ENCODE measurements at places on chromosomes 7 and 10.

GRCh38 chr10:90407131-90407530 is 450.7 kb downstream of the HTR7 start:
- no peak overlapping the region for H3K4me3 ChIP-seq
- H3K27me3 ChIP-seq = no peaks in the 10 kb centered on the region
- H3K36me3 ChIP-seq = no peaks in the 10 kb centered on the region

- H3K4me3 ChIP-seq = no peak overlapping the region
- H3K27ac ChIP-seq = no peak overlapping the region
- H3K36me3 ChIP-seq = no peaks in the 10 kb centered on the region
- DNase-seq = no peak
Measured at GRCh38 chr10:130740166-130740565, 571.4 kb downstream of the TCERG1L start.

- H3K27me3 ChIP-seq = no peaks in the 10 kb centered on the region
- no peak overlapping the region for H3K27ac ChIP-seq
- H3K4me3 ChIP-seq = no peak overlapping the region
- DNase-seq = no peak
- H3K36me3 ChIP-seq = no peaks in the 10 kb centered on the region
Measured at GRCh38 chr7:143171697-143172096, 11.5 kb upstream of the TAS2R39 start.

DNA sequence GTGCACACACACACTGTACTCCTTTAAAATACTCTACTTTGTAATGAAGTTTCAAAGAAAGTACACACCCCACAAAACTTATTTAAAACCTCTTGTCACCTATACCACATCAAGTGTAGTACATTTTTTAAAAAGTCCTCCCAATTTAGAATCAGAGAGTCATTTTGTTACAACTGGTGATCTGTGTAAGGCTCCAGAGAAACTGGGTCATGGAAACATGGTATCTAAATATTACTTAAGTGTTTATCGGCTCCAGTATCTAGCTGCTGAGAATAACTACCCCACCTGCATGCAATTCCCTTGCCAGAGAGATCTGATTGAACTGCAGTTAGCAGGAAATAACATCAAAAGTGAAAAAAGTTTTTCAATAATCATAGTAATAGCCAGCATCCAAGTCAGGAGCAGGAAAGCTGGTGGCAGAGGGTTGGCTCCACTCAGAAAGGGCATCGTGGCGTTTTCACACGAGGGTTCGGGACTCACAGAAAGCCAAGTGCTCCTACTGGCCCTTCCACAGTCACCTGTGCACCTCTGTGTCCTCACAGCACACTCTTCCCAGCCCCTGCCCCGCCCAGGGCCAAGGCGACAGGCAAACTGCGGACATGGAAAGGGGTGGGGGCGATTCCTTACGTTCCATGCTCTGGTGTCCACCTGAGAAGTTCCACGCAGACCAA is 6.5 kb downstream of the RGS10 start:
- H3K27ac ChIP-seq = peak overlapping the region; percentile 13
- H3K27me3 ChIP-seq = no peaks in the 10 kb centered on the region
- H3K4me1 ChIP-seq = peaks cover 79% of the 10 kb centered on the region

DNA sequence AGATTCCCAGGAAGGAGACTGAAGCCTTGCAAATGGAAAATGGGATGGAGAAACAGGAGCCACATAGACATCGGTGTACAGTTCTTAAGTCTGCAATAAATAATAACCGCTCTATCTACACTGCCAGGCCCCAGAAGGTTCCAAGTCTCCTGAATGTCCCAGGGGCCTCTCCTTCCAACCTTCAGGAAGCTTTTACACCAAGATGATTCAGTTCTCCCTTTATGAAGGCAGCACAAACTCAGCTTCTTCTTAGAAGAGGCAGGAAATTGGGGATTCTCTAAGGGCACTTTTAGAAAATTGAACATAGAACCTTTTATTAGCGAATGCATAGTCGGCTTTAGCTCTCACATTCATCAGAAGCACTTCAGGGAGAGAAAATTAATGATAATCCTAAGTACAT is 130.8 kb upstream of the LYZL1 start:
- no peak for DNase-seq
- H3K27ac ChIP-seq = no peak overlapping the region
- H3K4me1 ChIP-seq = no peaks in the 10 kb centered on the region
- H3K27me3 ChIP-seq = no peaks in the 10 kb centered on the region
- H3K36me3 ChIP-seq = no peaks in the 10 kb centered on the region
- H3K4me3 ChIP-seq = no peak overlapping the region

DNA sequence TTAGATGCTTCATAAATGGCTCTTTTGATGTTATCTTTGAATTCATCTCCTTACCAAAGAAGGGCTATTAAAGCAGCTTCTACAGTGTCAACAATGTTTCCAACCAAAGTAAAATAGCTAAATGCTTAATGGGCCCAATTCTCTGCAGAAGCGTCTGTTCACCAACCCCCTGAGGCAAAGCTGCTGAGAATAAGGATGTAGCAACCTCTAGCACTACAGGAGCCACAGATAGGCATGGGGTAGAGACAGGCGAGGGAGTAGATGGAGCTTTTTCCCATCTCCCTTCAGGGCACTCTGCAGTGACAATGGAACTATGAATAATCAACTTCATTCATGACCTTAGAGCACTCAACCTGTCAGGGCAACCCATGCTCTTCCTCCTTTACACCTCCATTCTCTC is 134.1 kb downstream of the FZD1 start:
- DNase-seq = no peak
- no peak overlapping the region for H3K27ac ChIP-seq
- no peaks in the 10 kb centered on the region for H3K36me3 ChIP-seq
- no peaks in the 10 kb centered on the region for H3K27me3 ChIP-seq

- no peak for DNase-seq
- peaks cover 6% of the 10 kb centered on the region for H3K4me1 ChIP-seq
- no peaks in the 10 kb centered on the region for H3K27me3 ChIP-seq
Measured at GRCh38 chr10:132270256-132270655, 37.5 kb downstream of the STK32C start.

- H3K27me3 ChIP-seq = no peaks in the 10 kb centered on the region
- H3K4me1 ChIP-seq = no peaks in the 10 kb centered on the region
- H3K4me3 ChIP-seq = no peak overlapping the region
- H3K36me3 ChIP-seq = no peaks in the 10 kb centered on the region
Measured at GRCh38 chr7:67438198-67438882, 441.7 kb downstream of the TYW1 start.

DNA sequence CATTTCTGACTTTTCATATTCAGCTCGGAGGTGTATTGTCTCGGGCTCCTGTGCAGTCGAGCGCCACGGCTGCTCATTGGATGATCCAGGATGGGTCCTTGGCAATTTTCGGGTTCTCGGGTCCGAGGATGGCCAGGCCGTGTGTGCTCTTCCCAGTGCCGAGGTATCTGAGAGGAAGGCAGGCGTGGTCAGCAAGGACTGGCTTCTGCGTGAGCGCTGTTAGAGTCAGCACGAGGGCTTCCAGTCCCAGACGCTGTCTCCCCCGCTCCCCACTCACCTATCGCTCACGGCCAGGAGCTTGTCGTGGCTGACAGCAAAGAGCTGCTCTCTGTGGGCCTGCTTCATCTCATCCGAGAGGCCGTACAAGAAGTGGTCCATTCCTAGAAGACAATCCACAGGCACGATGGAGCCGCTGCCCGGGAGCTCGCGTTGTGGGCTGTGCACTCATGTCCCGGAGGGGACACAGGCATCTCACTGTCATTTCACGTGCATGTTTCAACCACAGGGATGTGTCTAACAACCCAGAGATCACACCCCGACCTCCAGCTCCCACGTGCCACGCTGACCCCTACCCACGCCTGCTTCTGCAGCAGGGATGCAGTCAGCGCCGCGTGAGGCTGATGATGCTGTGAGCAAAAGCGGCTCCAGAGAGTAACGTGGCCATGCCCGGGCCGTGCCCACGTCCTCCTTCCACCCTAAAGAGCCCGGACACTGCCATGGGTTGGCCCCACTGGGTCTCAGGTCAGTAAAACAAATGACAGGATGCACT is 34.4 kb downstream of the PITRM1 start:
- DNase-seq = no peak
- no peak overlapping the region for H3K4me3 ChIP-seq
- peaks cover 87% of the 10 kb centered on the region for H3K36me3 ChIP-seq
- H3K27ac ChIP-seq = no peak overlapping the region
- no peaks in the 10 kb centered on the region for H3K4me1 ChIP-seq

GRCh38 chr7:14432924-14433323 is 443.5 kb upstream of the ETV1 start:
- H3K27ac ChIP-seq = no peak overlapping the region
- H3K27me3 ChIP-seq = no peaks in the 10 kb centered on the region
- DNase-seq = no peak
- no peaks in the 10 kb centered on the region for H3K4me1 ChIP-seq

GRCh38 chr7:43697690-43698089 is 31.6 kb downstream of the COA1 start:
- H3K36me3 ChIP-seq = no peaks in the 10 kb centered on the region
- no peaks in the 10 kb centered on the region for H3K27me3 ChIP-seq
- no peak for DNase-seq
- H3K27ac ChIP-seq = no peak overlapping the region
- H3K4me1 ChIP-seq = peaks cover 23% of the 10 kb centered on the region

- H3K27ac ChIP-seq = no peak overlapping the region
- no peaks in the 10 kb centered on the region for H3K36me3 ChIP-seq
- no peak for DNase-seq
- H3K4me1 ChIP-seq = peaks cover 32% of the 10 kb centered on the region
Measured at GRCh38 chr7:74653686-74654181, 3.8 kb upstream of the GTF2I start.

- H3K27me3 ChIP-seq = no peaks in the 10 kb centered on the region
- H3K4me1 ChIP-seq = no peaks in the 10 kb centered on the region
- H3K27ac ChIP-seq = no peak overlapping the region
- no peak for DNase-seq
- no peak overlapping the region for H3K4me3 ChIP-seq
Measured at GRCh38 chr10:126376956-126377355, 11.3 kb downstream of the ADAM12 start.

GRCh38 chr7:80135309-80136104 is 876 bp downstream of the GNAI1 start:
- no peak overlapping the region for H3K4me3 ChIP-seq
- no peak overlapping the region for H3K27ac ChIP-seq
- no peaks in the 10 kb centered on the region for H3K36me3 ChIP-seq
- DNase-seq = no peak
- H3K4me1 ChIP-seq = no peaks in the 10 kb centered on the region
- H3K27me3 ChIP-seq = no peaks in the 10 kb centered on the region

DNA sequence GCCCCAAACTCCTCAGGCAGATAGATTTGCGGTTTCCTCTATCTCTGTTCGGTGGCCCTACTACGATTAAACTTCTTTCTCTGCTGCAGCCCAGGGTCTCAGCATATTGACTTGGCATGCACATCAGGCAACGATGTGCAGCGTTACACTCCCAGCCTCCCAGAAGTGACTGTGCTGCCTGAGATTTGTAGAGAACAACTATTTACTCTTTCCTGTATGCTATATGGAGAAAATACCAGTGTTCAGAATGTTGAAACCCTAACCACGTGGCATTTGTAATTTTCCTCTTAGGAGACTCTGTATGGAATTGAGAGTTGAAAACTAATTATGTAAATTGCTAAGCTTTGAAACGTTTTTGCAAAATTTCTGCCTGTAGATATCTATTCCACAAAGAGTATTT is 50.9 kb downstream of the GNAI1 start:
- no peak for DNase-seq
- no peak overlapping the region for H3K27ac ChIP-seq
- H3K4me3 ChIP-seq = no peak overlapping the region

GRCh38 chr7:21191321-21192073 is 236.4 kb upstream of the SP4 start:
- no peaks in the 10 kb centered on the region for H3K4me1 ChIP-seq

GRCh38 chr10:59880971-59881510 is 25.3 kb downstream of the CCDC6 start:
- H3K27ac ChIP-seq = no peak overlapping the region
- DNase-seq = peak; percentile 26
- H3K4me1 ChIP-seq = peaks cover 52% of the 10 kb centered on the region
- no peaks in the 10 kb centered on the region for H3K36me3 ChIP-seq
- no peak overlapping the region for H3K4me3 ChIP-seq
- no peaks in the 10 kb centered on the region for H3K27me3 ChIP-seq

GRCh38 chr10:24086296-24087086 is 122.4 kb upstream of the KIAA1217 start:
- no peaks in the 10 kb centered on the region for H3K4me1 ChIP-seq
- H3K27ac ChIP-seq = no peak overlapping the region
- H3K36me3 ChIP-seq = no peaks in the 10 kb centered on the region
- no peak overlapping the region for H3K4me3 ChIP-seq
- no peaks in the 10 kb centered on the region for H3K27me3 ChIP-seq

GRCh38 chr10:3427347-3427746 is 254.8 kb upstream of the PITRM1 start:
- H3K27me3 ChIP-seq = no peaks in the 10 kb centered on the region
- no peak overlapping the region for H3K27ac ChIP-seq
- no peak overlapping the region for H3K4me3 ChIP-seq
- H3K4me1 ChIP-seq = peaks cover 5% of the 10 kb centered on the region

GRCh38 chr7:155660758-155661093 is 16.3 kb downstream of the RBM33 start:
- DNase-seq = no peak
- H3K27ac ChIP-seq = no peak overlapping the region
- H3K36me3 ChIP-seq = no peaks in the 10 kb centered on the region

DNA sequence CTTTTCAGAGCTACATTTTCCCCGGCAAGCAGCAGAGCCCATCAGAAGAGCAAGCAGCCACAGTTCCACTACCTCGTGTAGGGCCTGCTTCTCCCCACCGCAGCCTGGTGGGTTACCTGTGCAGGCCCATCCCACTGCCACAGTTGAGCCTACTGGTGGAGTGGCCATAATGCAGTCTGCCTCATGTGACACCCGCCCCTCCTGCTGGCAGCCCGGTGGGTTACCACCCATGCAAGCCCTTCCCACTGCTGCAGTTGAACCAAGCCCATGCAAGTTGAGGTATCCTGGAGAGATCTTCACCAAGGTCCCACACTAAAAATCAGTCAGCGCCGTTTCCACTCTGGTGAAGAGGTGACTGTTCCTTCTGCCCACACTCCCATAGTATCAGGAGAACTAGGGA is 32.1 kb upstream of the CNNM1 start:
- DNase-seq = no peak
- no peaks in the 10 kb centered on the region for H3K36me3 ChIP-seq
- H3K27ac ChIP-seq = no peak overlapping the region
- no peaks in the 10 kb centered on the region for H3K4me1 ChIP-seq
- H3K27me3 ChIP-seq = no peaks in the 10 kb centered on the region

DNA sequence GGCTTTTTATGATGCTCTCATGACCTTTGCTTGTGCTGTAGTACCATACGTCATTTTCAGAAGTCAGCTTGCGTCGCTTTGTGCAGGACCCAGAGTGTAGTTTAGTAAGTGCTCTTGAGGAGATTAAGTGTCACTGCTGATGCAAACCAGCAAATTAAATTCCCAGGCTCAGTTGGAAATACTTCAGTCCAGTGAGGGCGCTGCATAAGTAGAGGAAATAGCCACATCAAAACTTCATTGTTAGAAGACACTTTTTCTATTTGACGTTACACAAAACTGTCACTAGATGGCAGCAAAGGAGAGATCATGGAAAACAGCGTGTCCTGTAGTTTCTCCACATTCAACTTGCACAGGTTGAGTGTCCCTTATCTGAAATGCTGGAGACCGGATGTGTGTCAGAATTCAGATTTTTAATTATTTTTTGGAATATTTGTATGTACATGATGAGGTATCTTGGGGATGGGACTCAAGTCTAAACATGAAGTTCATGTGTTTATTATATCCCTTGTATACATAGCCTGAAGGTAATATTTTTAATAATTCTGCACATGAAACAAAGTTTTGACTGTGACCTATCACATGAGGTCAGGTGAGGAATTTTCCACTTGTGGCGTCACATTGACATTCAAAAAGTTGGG is 7.9 kb downstream of the ZNF22 start:
- H3K4me1 ChIP-seq = no peaks in the 10 kb centered on the region
- DNase-seq = peak; percentile 66
- H3K4me3 ChIP-seq = no peak overlapping the region
